ENCODE measurements at places on chromosomes 1 and 21.

- no peak for DNase-seq
These were observed 247.2 kb upstream of the CSF3R start for GRCh38 chr1:36729716-36730510.

- DNase-seq: no peak
These were observed 44.3 kb downstream of the INAVA start for GRCh38 chr1:200938955-200939354.

GRCh38 chr1:56676571-56677035, 31.5 kb downstream of the PRKAA2 start:
- no peak for DNase-seq

DNA sequence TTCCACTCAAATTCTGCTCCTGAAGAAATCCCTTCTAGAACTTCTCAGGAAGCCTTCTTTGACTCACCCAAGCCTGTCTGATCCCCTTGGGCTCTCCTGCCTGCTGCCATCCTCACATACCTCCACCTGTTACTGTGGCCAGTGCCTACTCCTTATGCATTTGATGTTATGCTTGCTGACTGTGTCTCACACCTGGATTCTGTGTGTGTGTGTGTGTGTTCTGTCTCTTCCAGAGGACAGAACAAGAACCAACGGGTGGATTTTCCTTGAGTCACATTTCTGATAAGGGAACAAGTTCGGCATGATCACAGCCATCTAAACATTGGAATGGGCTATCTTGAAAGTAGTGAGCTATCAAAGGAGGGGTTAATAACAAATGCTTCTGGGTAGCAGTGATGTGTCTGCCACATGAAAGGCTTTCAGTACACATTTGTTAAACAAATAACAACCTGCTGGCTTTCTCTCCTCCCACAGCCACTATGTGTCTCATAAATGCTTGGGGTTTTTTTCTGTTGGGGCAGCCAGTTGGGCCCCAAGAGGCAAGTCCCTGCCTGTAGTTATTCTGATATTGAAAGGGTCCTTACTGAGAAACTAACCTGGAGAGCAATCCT, 8.9 kb upstream of the GPR37L1 start:
- DNase-seq: no peak

GRCh38 chr1:111679541-111679940, 59.7 kb downstream of the INKA2 start:
- no peak for DNase-seq

DNA sequence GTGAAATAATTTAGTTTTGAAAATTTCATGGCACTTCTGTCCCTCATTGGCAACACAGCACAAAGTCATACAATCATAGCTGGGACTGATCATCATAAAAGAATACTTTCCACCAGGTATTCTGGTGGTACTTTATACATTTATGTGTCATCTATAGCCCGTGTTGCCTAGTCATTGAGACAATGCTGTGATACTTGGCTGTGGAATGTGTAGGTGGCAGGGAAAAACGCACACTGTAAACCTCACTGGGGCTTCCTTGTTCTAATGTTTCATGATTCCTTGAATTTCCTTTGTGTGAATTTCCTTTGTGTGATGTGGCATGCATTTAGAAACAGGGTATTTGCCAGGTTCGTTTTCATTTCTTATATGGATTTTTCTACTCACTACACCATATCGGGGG, 118.3 kb downstream of the FMN2 start:
- DNase-seq: no peak

DNA sequence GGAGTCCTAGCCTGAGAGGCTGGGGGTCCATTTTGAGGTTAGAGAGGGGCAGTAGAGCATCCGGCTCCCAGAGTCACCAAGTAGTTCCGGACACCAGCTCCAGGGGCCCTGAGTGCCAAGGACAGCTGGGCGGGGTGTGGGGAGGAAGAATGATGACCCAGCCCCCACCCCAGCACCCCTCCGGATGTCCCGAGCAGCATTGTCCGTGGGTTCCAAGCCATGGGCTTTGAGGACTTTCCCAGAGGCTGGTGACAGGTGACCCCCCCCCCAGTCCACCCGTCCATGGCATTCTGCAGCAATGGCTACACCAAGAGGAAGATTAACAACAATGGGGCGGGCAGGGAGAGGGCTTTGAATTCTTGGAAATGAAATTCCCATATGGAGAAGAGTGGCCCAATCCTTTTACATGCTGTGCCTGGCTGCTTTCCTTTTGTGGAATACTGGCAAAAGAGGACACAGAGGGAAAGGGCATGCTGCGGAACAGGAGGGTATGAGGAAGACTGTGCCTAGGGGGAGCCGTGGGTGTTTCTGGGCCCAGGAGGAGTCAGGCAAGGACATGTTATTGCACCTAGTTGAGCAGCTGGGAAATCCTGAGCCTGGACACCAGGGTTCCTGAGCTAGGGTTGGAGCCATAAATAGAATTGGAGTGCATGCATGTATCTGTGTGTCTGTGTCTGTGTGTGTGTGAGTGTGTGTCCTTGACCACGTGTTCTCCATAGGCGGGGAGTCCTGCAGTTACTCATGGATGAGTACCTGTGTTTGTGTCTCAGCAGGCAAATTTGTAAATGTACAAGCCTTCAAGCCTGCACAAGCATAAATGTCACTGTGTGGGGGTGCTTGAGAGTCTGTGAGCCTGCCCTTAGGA, 956 bp downstream of the ATP1A2 start:
- no peak for DNase-seq

DNA sequence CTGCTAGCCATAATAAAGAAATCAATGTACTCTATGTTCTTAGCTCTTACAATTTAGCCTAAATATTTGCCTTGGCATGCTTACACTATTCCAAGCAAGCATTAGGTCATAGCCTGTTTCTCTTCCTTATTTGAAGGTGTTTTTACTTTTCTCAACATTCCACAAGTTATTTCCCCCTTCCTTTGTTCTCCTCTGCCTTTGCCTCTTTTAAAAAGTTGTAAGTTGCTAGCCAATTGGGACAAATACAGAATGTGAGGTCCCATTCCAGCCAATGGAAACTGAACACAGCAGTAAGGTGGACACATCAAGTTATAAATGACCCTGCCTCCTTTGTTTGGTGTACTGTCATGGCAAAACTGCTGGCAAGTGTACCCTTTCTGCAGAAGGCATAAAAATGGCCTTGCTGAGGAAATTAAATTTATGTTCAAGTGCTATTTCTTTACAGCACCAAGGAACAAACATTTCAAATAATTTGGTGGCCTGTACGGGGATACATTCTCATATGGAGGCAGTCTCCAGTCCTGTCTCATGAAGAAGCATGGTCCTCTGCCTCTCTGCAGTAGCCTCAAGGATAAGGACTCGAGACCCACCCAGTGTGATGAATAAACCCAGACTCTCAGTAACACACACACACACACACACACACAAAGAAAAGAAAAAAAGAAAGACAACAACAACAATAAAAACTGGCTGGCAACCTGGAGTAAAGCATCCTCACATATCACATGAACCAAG, 28.8 kb upstream of the FMO1 start:
- DNase-seq: no peak

GRCh38 chr1:201307760-201308499, 24.6 kb downstream of the PKP1 start:
- no peak for DNase-seq

DNA sequence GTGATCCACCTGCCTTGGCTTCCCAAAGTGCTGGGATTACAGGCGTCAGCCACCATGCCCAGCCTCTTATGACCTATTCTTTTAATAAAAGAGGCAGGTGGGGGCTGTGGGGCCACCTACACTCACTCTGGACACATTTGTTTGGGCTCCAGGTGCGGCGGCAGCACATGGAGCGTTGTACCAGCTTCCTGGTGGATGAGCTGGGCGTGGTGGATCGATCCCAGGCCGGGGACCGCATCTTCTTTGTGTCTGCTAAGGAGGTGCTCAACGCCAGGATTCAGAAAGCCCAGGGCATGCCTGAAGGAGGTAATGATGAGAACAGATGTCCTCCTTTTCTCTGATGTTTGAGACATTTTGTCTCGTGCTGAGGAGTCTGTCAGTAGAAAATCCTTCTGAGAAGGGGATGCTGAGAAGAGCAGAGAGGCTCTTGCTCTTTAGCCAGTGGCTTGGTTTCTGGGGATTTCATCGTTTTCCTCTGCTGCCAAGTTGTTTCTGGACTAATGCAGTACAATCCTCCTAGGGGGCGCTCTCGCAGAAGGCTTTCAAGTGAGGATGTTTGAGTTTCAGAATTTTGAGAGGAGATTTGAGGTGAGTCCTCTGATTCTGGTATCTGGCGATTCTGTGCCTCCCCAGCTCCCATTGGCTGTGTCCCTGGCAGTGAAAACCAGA, 17.9 kb upstream of the MIIP start:
- no peak for DNase-seq

DNA sequence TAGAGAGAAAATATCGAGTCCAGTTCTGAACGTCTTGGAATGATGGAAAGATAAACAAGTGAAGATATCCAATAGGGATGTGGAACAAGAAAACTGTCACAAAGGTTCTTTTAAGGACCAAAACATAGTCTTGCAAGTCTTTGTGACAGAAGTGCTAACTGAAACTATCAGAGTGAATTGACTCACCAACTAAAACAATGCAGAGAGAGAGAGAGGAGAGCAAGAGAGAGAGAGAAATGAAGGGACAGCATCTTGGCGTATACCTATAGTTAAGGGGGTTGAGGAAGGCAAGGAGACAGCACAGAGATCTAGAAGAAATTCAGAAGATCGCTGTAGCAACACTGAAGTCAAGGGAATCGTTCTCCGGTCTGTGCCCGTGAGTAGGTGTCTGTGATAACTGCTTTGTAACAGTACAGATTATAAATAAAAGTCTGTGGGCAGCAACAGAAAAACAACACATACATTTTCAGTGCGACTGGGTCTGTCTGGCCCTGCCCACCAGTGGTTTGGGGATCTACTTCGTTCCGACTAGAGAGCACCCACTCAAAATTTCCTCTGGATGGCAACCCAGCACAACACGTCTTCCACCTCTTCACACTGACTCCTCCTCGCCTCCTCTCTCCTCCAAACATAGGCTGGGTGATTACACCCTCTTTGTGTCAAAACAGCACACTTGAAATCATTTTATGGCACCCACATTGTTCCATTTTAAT, 4.8 kb upstream of the COA6 start:
- DNase-seq: no peak

DNA sequence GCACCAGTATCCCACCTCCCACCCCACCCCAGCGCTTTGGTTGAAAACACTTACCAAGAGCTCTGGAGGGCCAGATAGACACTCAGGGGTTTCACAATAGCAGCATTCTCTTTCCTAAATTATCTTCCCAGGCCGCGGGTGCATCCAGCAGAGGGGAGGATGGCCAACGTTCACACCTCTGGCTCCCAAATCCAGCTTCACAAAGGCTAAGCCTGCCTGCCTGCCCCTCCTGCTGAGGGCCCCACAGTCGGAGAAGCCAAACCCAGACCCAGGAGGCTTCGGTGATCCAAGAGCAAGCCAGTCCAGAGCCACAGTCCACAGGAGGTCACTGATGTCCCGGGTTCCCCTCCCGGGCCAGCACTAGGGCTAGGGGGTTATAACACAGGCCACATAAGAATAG, 231.9 kb downstream of the TRABD2B start:
- no peak for DNase-seq

GRCh38 chr1:56967355-56967754, 1.5 kb upstream of the C8B start:
- DNase-seq: no peak

- DNase-seq: no peak
These were observed 130.4 kb upstream of the ADGRL2 start for GRCh38 chr1:81670286-81670685.

- DNase-seq: no peak
These were observed 48.6 kb upstream of the ITPKB start for GRCh38 chr1:226787638-226788037.

- no peak for DNase-seq
These were observed 150.9 kb downstream of the HIVEP3 start for GRCh38 chr1:41767534-41768525.

DNA sequence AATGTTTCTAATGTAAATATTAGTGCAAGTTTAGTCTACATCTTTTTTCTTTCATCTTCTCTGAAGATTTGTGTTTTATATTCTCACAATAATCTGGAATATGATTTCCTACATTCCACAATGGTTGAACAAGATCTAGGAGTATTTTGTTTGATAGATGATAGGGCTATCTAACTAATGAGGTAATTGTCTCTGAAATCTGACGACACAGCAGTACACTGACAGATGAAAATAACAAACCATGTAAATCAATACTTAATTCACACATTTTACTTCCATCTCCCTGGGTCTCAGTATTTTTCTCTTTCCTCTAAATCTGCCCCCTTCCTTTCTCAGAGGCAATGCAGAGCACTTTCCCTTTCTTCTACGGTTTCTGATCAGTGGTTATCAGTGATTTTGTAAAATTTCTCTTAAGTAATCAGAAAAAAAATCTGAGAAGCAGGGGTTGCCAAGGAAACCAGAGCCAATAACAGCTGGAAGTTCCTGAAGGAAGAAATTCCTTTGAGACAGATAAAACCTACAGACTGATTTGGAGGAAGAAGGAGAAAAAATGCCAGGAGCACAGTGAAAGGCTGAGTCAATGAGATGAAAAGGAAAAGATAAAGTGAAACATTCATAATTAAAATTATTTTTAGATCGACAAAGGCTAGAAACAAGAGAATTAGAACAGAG, 7.3 kb upstream of the ANKRD13C start:
- DNase-seq: no peak

- DNase-seq: no peak
These were observed 13.8 kb downstream of the NPHP4 start for GRCh38 chr1:5978452-5978851.

DNA sequence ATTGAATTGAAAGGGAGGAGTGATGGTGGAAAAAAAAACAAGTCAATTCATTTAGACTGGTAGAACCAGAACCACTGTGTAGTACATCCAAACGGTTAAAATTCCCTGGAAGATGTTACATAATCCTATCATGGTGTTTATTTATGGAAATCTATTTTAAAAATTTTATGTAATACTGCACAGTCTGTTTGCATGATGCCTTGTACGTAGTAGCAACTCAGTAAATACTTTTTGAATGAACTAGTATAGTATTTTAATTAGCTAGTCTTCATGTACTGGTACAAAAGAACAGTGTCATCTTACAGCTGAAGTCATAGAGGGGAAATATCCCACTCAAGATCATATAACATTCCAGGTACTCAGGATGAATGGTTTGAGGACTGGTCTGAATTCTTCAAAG, 27.0 kb upstream of the IER5 start:
- no peak for DNase-seq

DNA sequence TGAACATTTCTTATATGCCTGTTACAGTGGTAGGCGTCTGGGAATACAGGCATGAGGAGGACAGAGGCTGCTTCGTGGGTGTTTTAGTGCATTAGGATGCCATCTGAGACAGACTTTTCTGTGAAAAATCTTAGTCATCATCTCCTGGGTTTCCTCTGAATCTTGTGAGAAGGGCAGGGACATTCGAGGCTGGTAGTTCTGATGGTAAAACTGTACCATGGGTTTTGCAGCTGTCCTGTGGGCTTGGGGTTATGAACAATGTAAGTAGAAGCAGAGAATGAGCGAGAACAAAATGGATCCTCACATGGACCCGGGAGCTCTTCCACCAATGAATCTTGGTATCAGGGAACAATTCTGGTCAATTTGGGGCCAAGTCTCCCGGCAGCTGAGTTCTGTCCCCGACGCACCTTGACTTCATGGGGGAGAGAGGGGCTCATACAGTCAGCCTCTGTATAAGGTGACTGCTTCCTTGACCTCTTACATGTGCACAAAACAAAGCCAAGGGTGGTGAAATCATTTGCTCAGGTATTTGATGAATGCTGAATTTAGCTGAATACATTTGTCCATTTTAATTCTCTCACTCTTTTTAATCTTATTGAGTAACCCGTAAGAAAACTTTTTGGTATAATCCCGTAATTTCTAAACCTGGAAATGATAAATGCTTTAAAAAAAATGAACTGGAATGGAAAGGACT, 63.6 kb upstream of the ERRFI1 start:
- DNase-seq: no peak

- DNase-seq: no peak
These were observed 28.9 kb upstream of the EFCAB14 start for GRCh38 chr1:46747683-46748288.

Measured in stimulated activated CD4-positive, alpha-beta T cell treated with anti-CD3 and anti-CD28 coated beads, Interleukin-15, amount 100 ng/mL, for 1 hour (primary cell).